ENCODE measurements at places on chromosomes 3 and 15. TPM values are rescaled to one million over a fixed set of nuclear protein-coding genes. Genes with fewer than 3 reads are reported as not detected.

C3orf70 gene
- 8.8 TPM for polyA plus RNA-seq

GPR62 gene
- 0.36 TPM for polyA plus RNA-seq

ANKRD63 gene
- polyA plus RNA-seq = not detected

THRB gene
- polyA plus RNA-seq = 31.1 TPM

CADPS gene
- 1.2 TPM for polyA plus RNA-seq

FOXB1 gene
- 0.08 TPM for polyA plus RNA-seq

SLC24A5 gene
- 0.61 TPM for polyA plus RNA-seq

SCAPER gene
- polyA plus RNA-seq = 26.3 TPM

CFAP91 gene
- polyA plus RNA-seq = 15.0 TPM

CCR9 gene
- 0.11 TPM for polyA plus RNA-seq

LNP1 gene
- polyA plus RNA-seq = 9.1 TPM

CLDN1 gene
- 83.6 TPM for polyA plus RNA-seq

KLHL6 gene
- polyA plus RNA-seq = 0.94 TPM

ITIH1 gene
- polyA plus RNA-seq = 0.35 TPM

DYNC1LI1 gene
- 40.2 TPM for polyA plus RNA-seq

AQP9 gene
- 0.18 TPM for polyA plus RNA-seq

SNX1 gene
- polyA plus RNA-seq = 104 TPM

XCR1 gene
- 0.12 TPM for polyA plus RNA-seq

ST6GAL1 gene
- 81.0 TPM for polyA plus RNA-seq

ZNF662 gene
- 23.4 TPM for polyA plus RNA-seq

IL5RA gene
- 0.37 TPM for polyA plus RNA-seq

SOX14 gene
- polyA plus RNA-seq = not detected

CPNE9 gene
- polyA plus RNA-seq = 0.10 TPM

FBXO40 gene
- 0.03 TPM for polyA plus RNA-seq

CCDC54 gene
- polyA plus RNA-seq = 0.25 TPM

HRH1 gene
- 2.7 TPM for polyA plus RNA-seq
